ENCODE measurements at places on chromosomes 16 and 17. TPM values are rescaled to one million over a fixed set of nuclear protein-coding genes. Genes with fewer than 3 reads are reported as not detected.

ZNF385C gene
- total RNA-seq: 0.17 TPM

CNGB1 gene
- total RNA-seq: 0.04 TPM

SLC22A31 gene
- total RNA-seq: 8.4 TPM

CCDC154 gene
- not detected for total RNA-seq

NRN1L gene
- total RNA-seq: not detected

CPHXL2 gene
- not detected for total RNA-seq

RHBDL3 gene
- not detected for total RNA-seq

C17orf78 gene
- not detected for total RNA-seq

KRT31 gene
- not detected for total RNA-seq

LPCAT2 gene
- 15.0 TPM for total RNA-seq

HSD17B1 gene
- total RNA-seq: 0.86 TPM

BCAR1 gene
- 49.3 TPM for total RNA-seq

TRPV2 gene
- total RNA-seq: 0.69 TPM

VMO1 gene
- 3.1 TPM for total RNA-seq

TBC1D3H gene
- total RNA-seq: not detected

CTRB1 gene
- not detected for total RNA-seq

CA5A gene
- not detected for total RNA-seq

TNFRSF13B gene
- total RNA-seq: not detected

PRRT2 gene
- 0.35 TPM for total RNA-seq

NDUFB10 gene
- 530 TPM for total RNA-seq

TMEM100 gene
- total RNA-seq: not detected

PRSS33 gene
- total RNA-seq: not detected

GRAP gene
- not detected for total RNA-seq

ASPA gene
- total RNA-seq: not detected

MYH2 gene
- total RNA-seq: not detected

LRRC46 gene
- total RNA-seq: 0.44 TPM

LRRC37A gene
- 1.1 TPM for total RNA-seq

GNPTG gene
- 36.0 TPM for total RNA-seq

CLDN6 gene
- total RNA-seq: not detected

C16orf89 gene
- total RNA-seq: not detected

TUBB3 gene
- 199 TPM for total RNA-seq

TNP2 gene
- not detected for total RNA-seq

SDK2 gene
- total RNA-seq: not detected

TMEM238L gene
- not detected for total RNA-seq

TBX6 gene
- 1.1 TPM for total RNA-seq

EXOSC6 gene
- total RNA-seq: 29.9 TPM

GLTPD2 gene
- 0.98 TPM for total RNA-seq
